Activated CD4-positive, alpha-beta memory T cell treated with anti-CD3 and anti-CD28 coated beads for 36 hours (primary cell): ENCODE measurements at places on chromosomes 1 and 21.

- DNase-seq: no peak
These were observed 380 bp upstream of the FBXO28 start for GRCh38 chr1:224113545-224113917.

GRCh38 chr1:53365437-53366063 is 37.7 kb upstream of the LRP8 start:
- peak; percentile 4 for DNase-seq

DNA sequence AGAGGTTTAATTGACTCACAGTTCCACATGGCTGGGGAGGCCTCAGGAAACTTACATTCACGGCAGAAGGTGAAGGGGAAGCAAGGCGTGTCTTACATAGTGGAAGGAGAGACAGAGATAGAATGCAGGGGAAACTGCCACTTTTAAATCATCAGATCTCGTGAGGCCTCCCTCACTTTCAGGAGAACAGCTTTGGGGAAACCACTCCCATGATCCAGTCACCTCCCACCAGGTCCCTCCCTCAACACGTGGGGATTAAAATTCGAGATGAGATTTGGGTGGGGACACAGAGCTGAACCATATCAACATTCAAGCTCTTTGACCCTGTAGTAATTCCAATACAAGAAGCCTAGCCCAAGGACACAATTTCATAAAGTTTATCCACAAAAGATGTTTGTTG is 13.7 kb downstream of the PIGP start:
- no peak for DNase-seq

- no peak for DNase-seq
These were observed 20.2 kb downstream of the THEM4 start for GRCh38 chr1:151888972-151889570.

- DNase-seq: no peak
These were observed 122.1 kb upstream of the KAZN start for GRCh38 chr1:14476170-14476955.

DNA sequence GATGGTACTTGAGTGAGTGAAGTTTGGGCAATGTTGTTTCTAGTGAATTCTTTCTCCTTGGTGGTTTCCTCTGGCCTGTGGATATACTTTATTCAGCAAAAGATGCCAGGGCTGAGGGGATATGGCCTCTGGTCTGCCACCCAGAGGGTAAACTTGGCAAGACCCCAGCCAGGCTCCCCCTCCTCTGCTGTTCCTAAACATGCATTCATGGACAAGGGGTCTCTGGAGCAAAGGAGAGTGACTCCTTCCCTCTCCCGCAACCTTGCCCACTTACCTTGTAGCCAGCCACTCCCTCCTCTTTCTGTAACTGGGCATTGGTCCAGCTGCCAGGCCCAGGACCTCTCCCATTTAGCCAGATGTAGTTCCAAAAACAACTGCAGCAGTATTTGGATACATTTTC is 43.8 kb downstream of the RUNX3 start:
- DNase-seq: no peak

DNA sequence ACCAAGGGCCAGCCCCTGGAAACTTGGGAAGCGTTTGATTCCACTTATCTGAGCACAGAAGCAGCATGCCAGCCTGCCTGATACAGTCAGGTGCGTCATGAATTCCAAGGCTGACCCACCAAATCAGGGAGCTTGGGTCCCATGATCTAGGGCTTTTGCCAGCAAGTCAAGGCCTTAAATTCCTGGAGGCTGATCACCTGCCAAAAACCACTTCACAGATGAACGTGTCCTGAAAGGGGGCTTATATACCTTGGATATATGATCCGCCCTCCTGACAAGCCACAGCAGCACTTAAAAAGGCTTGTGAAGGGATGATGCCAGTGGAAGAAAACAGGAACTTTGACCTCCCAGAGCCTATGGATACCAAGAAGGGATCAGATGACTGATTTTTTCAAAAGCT is 24.0 kb upstream of the CLIC6 start:
- no peak for DNase-seq

DNA sequence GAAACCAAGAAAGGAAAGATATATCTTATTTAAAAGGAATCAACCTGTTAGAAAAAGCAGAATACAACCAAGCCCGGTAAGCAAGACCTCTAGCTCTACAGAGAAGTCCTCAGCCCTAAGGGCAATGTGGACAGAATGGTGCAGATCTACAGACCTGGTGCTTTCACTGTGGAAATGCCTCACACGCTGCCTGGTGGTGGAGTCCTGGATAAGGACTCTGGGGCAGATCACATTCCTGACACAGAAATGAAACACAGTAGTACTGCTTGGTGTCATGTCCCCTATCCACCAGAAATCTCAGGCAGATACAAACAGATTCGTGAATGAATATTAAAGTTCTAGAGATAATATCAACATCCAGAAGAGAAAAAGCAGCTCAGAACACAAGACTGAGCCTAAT is 6.8 kb downstream of the CNN3 start:
- DNase-seq: no peak

DNA sequence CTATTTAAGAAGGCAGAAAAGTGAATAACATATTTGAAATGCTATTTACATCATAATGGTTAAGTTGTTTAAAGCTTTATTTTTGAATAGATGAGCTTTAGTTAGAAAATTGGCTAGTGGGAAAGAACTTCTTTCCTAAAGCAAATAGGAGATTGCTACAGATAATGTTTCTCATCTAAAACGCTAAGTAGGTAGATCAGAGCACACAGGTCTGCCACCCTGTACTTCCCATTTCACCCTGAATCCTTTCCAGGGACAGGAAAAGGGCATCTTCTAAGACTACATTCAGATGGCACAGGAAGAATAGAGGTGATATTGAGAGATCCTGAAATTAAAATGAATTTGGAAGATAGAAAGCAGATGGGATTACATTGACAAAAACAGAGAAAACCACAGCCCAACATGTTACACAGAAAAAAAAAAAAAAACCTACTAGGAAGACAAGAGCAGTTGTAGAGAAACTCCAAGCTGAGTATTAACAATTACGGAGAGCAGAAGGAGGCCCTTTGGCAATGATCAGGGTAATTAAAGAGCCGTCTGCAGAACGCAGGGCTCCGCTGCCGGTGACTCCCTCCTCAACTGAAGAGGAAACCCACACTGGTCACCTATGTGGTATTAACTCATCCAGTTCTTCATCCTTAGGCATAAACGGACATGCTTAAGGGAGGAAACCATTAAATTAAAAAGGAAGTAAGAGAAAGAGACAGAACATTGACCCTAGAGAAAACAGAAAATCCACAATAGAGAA is 53.6 kb upstream of the MAP10 start:
- DNase-seq: no peak

DNA sequence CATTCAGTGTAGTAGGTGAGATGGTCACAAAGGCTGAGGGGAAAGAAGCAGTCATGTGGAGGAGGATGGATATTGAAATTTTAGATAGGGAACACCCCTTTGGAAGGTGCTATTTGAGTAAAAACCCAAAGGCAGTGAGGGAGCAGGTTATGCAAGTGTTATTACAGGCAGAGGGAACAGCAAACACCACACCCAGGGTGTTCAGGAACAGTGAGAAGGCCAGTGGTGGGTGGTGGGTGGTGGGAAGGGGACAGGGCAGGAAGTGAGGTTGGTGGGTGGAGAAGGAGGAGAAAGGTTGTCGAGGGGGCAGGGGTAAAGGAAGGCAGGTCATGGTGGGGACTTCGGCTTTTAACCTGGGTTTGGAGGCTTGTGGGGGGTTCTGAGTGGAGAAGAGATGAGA is 39.2 kb upstream of the SCMH1 start:
- DNase-seq: no peak

DNA sequence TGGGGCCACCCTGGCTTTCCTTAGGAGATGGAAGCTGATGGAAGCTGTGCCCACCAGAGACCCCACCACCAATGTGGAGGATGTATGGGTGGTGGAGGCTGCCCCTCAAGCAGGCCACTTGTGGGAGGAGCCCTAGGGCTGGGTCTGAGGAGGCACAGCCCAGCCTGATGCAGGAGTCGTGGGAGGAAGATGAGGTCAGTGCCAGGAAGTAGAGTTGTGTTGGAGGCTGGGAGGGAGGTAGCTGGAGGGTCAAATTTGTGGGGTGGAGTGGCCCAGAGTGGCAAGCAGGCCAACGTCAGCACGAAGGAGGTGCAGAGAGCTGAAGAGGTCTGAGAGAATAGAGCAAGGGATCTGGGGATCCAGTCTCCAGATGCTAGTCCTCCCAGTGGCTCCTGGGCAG is 119.0 kb upstream of the USP24 start:
- no peak for DNase-seq

DNA sequence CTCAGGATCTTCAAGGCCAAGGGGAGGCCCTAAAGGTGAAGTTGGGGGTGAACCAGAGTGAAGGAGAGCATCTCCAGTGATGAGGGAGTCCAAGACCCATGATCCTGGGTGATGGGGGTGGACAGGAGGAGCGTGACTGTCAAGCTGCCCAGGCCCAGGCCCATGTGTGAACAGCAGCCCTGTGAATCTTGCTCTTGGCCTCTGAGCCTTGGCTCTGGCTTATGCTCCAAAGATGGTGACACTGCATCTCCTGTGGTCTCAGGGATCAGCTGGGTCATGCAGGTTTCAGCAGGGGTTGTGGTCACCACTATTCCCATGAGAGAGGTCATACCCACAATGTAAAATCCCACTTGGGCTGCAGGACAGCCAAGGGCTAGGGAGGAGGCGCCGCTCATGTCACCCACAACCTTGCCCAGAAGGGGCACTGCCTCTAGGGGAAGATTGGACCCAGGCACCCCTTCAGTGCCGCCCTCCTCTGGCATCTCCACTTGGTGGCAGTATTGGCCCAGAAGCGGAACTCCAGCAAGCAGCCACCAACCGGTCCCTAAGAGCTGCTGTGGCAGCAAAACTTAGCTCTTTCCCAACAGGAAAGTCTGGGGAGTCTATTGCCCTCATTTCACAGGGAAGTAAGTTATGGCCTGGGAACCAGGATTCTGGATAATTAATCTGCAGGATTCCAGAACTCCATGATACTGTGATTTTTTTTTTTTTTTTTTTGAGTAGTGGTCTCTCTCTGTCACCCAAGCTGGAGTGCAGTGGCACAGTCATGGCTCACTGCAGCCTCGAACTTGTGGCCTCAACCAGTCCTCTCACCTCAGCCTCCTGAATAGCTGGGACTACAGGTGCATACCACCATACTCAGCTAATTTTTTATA is 7.5 kb upstream of the WNT3A start:
- DNase-seq: peak; percentile 83

DNA sequence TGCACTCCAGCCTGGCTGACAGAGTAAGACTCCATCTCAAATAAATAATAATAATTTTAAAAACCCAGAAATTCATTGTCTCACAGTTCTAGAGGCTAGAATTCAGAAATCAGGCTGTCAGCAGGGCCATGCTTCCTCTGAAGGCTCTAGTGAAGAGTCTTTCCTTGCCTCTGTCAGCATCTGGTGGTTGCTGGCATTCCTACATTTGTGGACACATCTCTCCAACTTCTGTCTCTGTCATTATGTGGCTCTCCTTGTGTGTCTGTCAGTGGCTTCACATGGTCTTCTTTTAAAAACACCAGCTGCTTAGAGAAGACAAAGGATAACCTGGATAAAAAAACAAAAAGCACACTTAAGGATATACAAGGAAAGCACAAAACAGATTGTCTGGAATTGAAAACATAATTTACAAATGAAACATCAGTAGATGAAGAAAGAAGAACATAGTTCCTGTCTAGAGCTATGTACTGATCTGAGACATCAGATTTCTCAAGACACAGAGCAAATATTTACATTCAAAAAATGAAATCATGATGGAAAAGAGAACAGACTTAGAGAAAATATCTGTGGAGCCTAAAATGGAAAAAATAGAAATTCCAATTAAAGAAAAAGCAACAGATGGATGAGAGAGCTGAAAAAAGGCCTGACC is 32.7 kb upstream of the ASB17 start:
- DNase-seq: no peak

GRCh38 chr1:38929476-38929875 is 12.2 kb downstream of the RHBDL2 start:
- DNase-seq: peak; percentile 11

- no peak for DNase-seq
These were observed 77.7 kb downstream of the CC2D1B start for GRCh38 chr1:52288286-52288685.

DNA sequence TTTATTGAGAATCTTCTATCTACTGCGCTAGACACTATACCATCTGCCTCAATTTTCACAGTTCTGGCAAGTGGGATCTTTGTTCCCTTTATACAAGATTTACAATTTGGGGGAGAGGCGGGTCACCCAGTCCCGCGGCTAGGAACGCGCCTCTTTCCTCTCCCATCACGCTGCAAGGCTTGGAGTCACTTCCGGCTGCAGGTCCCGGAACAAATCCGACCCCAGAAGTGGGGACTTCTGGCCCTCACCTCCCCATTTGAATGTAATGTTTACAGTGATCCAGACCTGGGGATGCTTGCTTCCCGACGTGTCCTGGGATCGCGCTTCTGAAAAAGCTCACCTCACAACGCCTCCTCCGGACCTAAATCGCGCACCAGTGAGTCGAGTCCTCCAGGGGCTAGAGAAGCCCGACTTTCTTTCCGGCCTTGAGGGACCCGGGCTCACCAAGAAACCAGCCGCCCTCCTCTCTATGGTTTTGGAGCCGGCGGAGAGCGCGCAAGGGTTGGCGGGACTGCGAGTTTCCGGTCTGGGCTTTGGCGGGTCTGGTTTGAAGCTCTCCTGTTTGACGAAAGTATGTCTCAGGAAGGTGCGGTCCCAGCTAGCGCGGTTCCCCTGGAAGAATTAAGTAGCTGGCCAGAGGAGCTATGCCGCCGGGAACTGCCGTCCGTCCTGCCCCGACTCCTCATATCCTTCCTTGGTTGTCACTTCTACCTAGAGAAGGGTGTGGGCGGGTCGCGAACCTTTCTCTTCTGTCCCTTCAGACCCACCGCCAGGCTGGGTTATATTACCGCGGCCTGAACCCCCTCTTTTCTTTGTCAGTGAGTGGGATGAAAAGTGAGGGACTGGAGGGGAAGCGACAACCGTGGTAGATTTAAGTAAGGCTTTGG is at the start of gene METTL18:
Gene METTL18, minus strand, starts transcription at position 378 of the 887 bp plus-strand sequence. CDS start 1,212 bp downstream, outside the sequence.
- peak; percentile 96 for DNase-seq

- DNase-seq: no peak
These were observed 415.6 kb downstream of the NPHP4 start for GRCh38 chr1:5576673-5577065.

DNA sequence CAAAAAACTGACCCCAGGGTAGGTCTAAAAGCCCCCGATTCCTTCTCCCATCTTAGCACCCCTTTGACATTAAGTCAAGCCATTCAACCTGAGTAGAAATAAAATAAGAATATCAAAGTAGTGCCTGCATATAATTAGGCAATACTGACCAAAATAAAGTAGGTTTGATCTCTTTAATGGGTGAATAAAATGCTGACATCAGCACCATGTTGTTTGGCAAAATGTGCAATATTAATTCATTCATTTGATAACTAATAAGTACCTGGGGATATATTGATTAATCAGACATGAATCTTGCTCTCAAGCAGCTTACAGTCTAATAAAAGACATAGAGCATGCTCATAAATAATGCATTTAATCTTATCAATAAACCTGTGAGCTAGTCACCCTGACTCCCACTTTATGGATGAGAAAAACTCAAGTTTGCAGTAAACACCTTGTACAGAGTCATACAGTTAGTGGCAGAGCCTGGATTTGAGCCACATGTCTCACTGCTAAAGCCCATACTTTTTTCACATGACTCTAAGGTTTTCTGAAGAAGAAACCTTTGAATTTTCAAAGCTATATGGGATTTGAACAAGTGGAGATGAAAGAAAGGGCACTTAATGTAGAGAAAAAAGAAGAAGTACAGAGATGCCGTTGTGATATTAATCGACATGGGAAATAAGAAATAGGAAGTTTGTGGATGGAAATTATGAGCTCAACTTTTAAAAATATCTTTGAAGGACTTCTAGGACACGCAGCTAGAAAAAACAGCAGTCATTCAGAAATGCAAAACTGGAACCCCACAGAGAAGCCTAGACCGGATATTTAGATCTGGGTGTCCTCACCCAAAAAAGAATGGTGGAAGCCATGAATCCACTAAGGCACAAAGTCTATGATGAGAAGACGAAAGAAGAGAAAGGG is 183.9 kb downstream of the TOMM20 start:
- peak; percentile 8 for DNase-seq

GRCh38 chr21:39774227-39774626 is 29.2 kb downstream of the IGSF5 start:
- no peak for DNase-seq
